Mesothelial cell of epicardium (in vitro differentiated cells): ENCODE measurements at places on chromosomes 5 and 9.

- DNase-seq: no peak
These were observed 71.3 kb downstream of the PTPN3 start for GRCh38 chr9:109426626-109427402.

- DNase-seq: no peak
These were observed 1.9 kb downstream of the UGCG start for GRCh38 chr9:111898331-111899096.

- DNase-seq: peak; percentile 24
These were observed 36.5 kb upstream of the IRX4 start for GRCh38 chr5:1919209-1919566.

- DNase-seq: no peak
These were observed 15.4 kb downstream of the SLC36A3 start for GRCh38 chr5:151288180-151288579.

- DNase-seq: no peak
These were observed 181.6 kb downstream of the TRIM36 start for GRCh38 chr5:114988096-114988495.

GRCh38 chr5:125928663-125929062, 494.5 kb upstream of the GRAMD2B start:
- DNase-seq: no peak

- DNase-seq: no peak
These were observed 45.2 kb upstream of the GLIPR2 start for GRCh38 chr9:36091026-36091953.

DNA sequence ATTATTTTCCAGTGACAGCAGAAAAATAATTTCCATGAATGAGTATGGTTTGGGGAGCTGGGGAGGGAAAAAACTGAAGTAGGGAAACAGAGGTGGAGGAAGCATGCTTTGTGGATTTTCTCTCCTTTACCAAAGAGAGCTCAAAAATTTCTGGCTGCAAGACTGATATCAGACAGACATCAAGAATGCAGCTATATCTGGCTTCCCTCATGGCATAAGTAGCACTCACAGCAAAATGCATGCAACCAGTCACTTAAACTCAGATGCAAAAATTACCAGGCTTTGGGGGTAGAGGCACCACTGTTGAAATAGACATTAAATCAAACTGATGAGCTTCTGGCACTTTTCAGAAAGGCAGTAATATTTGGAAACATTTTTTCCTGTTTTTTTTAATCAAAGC, 196.9 kb downstream of the TSSK1B start:
- no peak for DNase-seq

DNA sequence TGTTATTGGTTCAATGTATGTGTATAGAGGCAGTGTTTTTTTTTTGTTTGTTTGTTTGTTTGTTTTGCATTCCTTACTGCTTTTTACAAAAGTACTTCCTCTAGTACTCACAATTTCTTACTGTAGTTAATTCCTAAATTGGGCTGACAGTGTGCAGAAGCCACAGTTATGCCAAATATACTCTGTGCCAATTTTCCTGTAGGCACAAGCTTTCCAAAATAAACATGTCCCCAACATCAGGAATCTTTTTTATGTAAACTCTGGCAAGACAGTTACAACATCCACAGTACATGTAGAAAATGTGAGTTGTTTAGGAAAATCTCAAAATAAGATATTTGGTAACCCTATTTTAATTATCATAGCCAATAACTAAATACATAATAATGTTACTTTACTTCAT, 161.6 kb upstream of the TSLP start:
- no peak for DNase-seq

DNA sequence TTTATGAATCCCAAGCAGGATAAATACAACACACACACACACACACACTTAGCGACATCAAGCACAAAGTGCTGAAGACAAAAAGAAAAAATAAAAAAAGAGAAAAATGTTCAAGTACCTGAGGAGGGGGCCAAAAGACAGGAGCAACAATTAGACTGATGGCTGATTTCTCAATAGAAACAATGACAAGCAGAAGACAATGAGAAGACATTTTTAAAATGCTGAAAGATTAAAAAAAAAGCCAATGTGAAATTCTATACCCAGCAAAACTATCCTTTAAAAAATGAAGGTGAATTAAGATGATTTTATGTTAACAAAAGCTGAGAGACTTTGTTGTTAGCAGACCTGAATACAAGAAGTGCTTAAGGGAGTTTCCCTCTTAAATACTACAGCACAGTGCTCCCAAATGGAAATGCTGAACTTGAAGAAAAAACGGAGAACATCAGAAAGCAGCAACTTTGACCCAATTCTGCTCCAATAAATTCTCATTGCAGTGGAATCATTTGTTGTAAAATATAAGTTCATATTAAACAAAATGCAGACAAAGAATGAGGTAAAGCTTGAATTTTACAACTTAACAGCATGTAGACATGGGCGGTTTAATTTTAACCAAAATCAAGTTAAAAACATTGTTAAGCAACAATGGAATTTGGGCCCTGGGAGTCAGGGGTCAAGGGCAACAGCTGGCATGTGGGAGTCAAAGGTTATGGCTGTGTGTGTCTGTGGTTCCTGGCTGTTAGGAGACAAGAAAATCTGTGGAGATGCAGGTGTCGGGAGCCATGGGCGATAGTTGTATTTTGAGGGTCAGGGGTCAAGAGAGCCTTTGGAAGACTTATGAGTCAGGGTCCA, 776 bp upstream of the RANBP17 start:
- no peak for DNase-seq

DNA sequence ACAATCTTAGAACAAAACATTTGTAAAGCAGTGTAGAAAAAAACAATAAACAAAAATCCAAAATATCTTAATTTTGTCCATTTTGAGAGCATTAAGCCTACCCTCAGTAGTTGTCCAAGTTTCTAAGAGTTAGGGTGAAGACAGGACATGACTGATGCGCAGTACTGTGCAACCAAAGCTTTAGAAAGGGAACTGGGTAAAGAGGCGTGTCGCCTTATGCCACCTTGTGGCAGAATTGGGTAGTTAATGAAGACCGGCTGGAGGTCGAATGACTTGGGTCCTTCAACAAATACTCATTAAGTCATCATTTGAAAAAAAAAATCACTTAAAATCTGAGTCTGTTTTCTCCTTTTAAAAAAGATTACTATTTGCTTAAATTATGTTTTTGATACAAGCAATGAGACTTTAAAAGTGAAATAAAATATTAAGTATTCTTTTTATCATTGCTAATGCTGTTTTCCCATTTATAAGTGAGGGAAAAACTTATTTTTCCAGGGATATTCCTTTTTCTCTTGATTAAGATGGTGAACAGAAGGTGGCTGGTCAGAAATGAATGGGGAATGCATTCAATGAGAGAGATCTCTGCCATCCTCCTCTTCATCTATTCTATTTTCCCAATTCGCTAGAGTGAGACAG, 3.5 kb upstream of the RNF20 start:
- DNase-seq: peak; percentile 28

DNA sequence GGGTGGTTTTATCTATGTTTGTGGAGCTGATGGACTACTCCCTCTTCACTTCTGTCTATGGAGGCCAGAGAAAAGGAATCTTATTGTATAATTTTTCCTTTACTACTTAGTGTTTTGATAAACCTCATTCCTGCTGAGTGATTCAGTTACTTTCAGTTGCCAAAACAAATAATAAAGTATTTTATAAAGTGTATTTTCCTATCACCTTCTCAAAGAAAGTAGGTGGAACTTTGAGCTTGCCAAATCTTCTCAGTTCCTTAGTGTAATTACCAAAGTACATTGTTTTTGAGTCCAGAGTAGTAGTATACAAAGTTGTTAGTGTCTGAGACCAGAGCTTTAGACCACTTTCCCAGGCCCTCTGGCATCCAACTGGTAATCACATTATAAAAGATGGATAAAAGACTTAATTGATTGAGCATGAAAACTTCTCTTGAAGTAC, 13.5 kb downstream of the RABGAP1 start:
- DNase-seq: no peak

DNA sequence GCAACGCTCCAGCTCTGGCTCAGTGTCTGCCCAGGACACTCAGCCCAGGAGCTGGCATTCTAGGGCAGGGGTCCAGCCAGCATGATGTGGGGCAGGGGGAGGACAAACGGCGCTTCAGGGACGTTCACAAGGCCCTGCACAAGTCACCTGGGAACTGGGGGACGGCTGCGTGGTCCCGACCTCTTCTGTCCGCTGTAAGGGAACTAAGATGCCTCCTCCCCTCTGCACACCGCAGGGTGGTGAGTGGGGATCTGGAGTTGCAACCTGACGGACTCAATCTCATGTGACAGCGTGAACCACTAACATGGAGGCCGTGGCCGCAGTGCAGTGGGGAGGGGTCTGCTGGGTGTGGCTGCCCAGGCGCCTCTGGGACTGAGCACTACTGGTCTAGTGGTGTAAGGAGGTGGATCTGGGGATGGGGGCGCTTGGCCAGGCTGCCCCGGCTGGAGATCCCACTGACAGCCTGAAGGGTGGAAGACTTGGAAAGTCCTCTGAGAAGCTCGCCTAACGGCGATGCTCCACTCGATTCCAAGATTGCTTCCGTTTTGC, 88.0 kb upstream of the RAPGEF1 start:
- no peak for DNase-seq

DNA sequence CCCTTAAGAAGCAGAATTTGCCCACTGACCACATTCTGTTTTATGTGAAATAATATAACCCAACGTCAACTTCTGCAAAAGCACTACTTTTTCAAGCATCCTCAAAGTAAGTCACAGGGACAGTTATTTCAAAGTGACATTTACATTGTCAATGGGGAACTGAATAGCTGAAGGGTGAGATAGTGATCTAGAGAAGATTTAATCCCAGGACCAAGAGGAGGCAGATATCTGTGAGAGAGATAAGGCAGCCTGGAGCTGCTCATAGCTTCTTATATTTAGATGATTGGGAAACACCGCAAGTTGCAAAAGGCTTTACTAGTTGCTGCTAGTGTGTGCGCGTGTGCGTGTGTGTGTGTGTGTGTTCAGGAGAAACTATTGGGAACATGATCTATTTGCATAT, 210.4 kb upstream of the RFX3 start:
- DNase-seq: no peak

- no peak for DNase-seq
These were observed 70.1 kb downstream of the WNK2 start for GRCh38 chr9:93254061-93254481.

- no peak for DNase-seq
These were observed 42.3 kb downstream of the SH3RF2 start for GRCh38 chr5:145978708-145979107.

GRCh38 chr5:32020271-32020670, 153.8 kb downstream of the GOLPH3 start:
- no peak for DNase-seq

- no peak for DNase-seq
These were observed 663.2 kb downstream of the TLR4 start for GRCh38 chr9:118367383-118367782.

GRCh38 chr5:103362211-103362610, 103.6 kb downstream of the MACIR start:
- no peak for DNase-seq
